ENCODE measurements at places on chromosomes 1 and 21.
A peak's percentile ranks its signal among the peaks of the same experiment; 100 is the strongest.

DNA sequence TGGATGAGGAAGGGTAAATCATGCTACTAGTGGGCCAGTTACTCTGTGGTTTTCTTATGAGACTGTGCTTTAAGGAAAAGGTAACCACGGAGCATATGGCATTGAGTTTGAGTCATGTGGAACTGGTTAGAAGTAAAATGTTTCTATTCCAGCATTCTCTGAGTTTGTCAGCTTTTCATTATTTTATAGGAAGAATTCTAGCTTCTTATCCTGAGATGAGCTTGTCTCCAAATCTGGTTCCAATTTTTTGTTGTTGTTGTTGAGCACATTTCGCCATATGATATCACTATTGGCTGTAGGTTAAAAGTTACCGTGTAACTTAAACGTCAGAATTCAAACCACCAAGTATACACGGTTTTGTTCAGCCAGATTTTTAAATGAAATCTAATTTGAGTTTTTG, 69.9 kb downstream of the ATF6 start:
- no peak for DNase-seq

GRCh38 chr1:58282623-58283387, 263.7 kb downstream of the OMA1 start:
- DNase-seq, result no peak

- DNase-seq, result no peak
Observed at GRCh38 chr1:23911921-23912320, 1.2 kb downstream of the CNR2 start.

DNA sequence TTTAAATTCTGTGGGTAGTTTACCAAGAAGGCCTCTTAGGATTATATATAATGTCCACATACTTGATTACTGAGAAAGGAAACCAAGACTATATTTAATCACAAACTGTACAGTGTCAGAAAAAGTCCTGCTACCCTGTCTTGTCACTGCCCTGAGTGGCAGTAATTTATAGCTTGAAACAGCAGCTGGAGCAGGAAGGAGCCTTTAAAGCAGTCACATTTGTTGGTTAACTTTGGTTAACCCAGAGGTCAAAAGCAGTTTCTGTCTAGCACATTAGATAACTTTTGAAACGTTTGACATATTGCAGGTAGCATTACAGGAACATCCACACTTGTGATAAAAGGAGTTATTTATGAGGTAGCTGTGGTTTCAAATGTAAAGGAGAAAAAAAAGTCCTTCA, 161.7 kb downstream of the ROR1 start:
- no peak for DNase-seq

DNA sequence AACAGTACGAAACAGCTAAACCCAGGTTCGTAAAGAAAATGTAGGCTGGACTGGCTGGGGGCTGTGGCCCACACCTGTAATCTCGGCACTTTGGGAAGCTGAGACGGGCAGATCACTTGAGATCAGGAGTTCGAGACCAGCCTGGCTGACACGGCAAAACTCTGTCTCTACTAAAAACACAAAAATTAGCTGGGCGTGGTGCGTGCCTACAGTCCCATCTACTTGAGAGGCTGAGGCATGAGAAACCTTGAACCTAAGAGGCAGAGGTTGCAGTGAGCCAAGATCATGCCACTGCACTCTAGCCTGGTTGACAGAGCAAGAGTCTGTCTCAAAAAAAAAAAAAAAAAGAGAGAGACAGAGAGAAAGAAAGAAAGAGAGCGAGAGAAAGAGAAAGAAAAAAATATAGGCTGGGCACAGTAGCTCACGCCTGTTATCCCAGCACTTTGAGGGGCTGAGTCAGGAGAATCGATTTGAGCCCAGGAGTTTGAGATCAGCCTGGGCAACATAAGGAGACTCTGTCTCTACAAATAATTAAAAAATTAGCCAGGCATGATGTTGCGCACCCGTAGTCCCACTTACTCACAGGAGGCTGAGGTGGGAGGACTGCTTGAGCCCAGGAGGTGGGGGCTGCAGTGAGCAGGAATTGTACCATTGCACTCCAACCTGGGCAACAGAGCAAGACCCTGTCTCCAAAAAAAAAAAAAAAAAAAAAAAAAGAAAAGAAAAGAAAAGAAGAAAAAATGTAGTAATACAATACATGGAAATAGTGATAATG, 35.7 kb downstream of the CAPZB start:
- no peak for DNase-seq

DNA sequence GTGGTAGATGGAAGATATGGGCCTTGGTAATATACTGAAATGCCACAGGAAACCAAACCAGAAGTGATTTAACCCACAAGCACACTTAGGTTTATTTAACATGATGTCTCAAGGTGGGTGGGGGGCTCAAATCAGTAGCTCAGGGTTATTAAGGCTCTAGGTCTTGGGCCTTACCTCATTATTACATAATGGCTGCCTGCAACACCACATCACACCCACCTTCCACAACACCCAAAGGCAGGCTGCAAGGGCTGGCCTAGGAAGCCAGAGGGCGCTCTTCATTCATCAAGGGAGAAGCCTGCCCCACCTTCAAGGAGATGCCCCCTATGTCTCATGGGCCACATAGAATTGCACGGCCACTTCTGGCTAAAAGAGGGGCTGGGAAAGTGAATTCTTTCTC, 6.0 kb downstream of the TFF1 start:
- DNase-seq, result no peak

- no peak for DNase-seq
Observed at GRCh38 chr1:218426343-218426657, 81.2 kb downstream of the TGFB2 start.

- no peak for DNase-seq
Observed at GRCh38 chr1:7450838-7451237, 320.3 kb upstream of the VAMP3 start.

- DNase-seq, result no peak
Observed at GRCh38 chr1:212864201-212864600, 6.1 kb downstream of the FLVCR1 start.

DNA sequence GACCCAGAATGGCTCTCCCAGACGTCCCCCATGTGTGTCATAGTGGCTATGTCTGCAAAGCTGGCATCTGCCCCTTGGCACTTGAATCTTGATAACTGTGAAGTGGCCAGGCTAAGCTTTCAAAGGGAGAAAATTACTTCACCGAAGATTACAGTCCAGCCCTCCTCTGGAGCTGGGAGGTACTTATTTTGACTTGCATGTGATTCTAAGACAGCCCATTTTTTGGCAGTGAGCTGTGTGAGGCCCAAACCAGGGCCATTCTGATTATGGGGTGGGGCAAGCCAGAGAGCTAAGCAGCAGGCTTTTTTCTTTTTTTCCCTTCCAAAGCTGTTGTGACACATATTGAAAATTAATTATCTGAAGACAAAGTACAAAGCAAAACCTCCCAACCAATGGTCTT, 42.1 kb upstream of the C8B start:
- no peak for DNase-seq

- DNase-seq, result no peak
Observed at GRCh38 chr1:229164836-229165735, 105.8 kb upstream of the RAB4A start.

GRCh38 chr1:111751906-111752575, 3.7 kb upstream of the DDX20 start:
- no peak for DNase-seq

DNA sequence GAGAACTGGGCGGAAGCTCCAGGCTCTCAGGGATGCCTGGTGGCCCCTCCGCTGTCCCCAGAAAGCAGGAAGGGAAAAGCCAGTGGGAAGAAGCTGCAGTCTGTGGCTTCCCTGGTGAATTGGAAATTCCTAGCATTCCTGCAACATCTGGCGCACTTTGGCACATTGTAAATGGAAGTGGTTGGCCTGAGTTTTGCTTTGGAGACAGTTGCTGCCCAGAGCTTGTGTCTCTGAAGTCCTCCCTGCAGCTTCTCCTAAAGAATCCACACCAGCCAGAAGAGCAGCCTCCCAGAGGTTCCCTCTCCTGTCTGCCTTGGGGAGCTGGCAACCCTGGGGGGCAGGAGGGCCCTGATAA, 48.2 kb downstream of the ARHGEF10L start:
- DNase-seq, result no peak

DNA sequence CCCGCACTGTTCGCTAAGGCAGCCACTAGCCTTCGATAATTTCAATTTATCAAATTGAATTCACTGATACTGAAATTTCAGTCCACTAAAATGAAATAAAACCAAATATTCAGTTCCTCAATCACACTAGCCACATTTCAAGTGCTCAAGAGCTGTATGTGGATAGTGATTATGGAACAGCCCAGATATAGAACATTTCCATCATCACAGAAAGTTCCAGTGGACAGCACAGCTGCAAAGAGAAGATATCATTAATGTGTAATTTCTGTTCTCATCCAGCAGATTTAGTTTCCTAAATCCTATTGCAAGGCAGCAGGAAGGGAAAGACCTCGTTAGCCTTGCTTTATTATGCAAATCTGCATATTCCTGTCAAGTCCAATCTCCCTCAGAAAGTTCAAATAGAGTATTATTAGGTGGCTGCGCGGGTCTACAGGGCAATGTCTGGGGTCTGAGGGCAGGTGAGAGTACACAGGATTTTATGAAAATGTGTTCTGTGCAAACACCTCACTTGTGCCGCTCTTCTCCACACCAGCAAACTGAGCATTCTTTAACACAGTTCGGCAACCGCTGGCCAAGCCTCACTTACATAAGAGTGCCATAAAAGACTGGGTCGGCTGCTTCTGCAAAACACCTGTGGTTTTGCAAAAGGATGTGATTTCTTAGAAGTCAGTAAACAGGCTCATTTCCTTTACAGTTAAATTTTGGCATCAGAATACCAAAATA, 22.4 kb downstream of the CAPZB start:
- peak; percentile 79 for DNase-seq

DNA sequence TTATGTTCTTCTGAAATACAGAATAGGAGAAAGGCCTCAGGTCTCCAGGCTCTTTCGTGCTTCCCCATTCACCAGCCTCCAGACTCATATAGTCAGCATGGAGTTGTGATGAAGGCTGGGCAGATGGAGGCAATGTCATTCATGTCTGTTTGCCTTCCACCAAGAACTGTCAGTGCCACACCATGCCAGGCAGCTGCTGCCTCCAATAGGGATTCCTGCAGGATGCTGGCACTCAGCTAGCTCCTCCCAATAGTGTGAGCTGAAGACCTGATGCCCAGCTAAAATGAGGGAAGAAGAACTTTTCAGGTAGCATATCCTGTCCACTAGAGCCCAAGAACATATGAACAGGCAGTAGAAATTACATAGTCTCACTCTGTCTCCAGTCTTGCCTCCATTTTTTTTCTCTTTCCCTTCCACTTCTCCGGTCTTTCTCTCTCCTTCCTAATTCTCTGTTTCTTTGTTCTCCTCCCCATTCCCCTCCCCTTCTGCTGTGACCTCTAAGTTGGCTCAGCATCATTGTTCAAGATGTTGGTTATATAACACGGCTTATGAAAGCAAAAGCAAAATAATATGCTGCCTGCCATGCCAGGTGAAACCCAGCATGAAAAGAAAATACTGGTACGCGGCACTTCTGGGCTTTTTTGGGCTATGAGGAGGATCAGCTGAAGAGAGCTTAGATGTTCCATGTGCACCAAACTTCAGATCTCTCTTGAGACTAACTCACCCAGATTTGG, 17.3 kb downstream of the GLUL start:
- DNase-seq, result no peak

DNA sequence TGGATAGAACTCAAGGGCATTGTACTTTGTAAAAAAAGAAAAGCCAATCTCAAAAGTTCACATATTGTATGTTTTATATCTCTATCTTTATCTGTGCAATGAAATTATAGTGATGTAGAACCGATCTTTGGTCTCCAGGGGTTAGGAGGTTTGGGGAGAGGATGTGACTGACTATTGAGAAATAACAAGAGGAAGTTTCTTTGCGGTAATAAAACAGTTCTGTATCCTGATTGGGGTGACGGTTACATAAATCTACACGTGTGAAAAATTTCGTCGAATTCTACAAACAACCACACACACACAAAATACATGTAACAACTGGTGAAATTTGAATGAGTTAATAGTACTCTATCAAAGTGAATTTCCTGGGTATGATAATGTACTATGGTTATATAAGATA, 10.6 kb upstream of the OR2T33 start:
- DNase-seq, result no peak

DNA sequence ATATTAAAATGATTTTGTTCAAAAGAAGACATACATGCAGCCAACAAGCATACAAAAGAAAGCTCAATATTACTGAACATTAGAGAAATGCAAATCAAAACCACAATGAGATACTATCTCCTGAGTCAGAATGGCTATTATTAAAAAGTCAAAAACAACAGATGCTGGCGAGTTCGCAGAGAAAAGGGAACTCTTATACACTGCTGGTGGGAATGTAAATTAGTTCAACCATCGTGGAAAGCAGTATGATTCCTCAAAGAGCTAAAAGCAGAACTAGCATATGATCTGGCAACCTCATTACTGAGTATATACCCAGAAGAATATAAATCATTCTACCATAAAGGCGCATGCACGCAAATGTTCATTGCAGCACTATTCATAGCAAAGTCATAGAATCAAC, 126.0 kb upstream of the HMCN1 start:
- DNase-seq, result no peak

- no peak for DNase-seq
Observed at GRCh38 chr1:234871039-234871709, 257.5 kb downstream of the TOMM20 start.

DNA sequence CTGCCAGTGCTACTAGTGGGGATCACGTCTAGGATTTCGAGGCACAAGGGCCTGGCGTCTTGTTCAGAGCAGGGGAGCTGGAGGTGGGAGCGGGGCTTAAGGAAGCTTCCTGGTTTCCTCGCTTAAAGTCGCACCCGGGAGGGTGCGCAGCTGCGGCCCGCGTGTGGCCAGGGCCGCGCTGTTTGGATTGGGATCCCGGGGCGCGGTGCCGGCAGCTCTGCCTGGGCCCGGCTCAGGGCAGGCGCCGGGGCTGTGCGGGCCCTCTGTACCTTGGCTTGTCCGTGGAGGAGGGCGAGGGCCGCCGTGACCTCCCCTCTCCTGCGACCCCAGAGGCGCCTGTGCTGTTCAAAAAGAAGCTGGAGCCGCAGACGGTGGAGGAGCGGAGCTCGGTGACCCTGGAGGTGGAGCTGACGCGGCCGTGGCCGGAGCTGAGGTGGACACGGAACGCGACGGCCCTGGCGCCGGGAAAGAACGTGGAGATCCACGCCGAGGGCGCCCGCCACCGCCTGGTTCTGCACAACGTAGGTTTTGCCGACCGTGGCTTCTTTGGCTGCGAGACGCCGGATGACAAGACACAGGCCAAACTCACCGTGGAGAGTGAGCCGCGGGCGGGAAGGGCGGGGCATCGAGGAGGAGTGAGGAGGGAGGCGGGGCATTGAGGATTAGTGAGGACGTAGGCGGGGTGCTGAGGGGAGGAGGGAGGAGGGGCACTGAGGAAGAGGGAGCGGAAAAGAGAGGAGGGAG, 67.8 kb downstream of the OBSCN start:
- peak; percentile 79 for DNase-seq

- no peak for DNase-seq
Observed at GRCh38 chr1:7050751-7051665, 265.8 kb downstream of the CAMTA1 start.

- no peak for DNase-seq
Observed at GRCh38 chr1:68346188-68346808, 103.5 kb downstream of the RPE65 start.

- no peak for DNase-seq
Observed at GRCh38 chr21:36582271-36582670, 102.3 kb upstream of the CLDN14 start.

- DNase-seq, result peak; percentile 13
Observed at GRCh38 chr1:3858231-3858981, 1.1 kb downstream of the DFFB start.

Measured in T-cell (primary cell).